ENCODE measurements at places on chromosomes 3 and 15.

GRCh38 chr3:18791752-18792151, 356.6 kb upstream of the KCNH8 start:
- no peak for DNase-seq

DNA sequence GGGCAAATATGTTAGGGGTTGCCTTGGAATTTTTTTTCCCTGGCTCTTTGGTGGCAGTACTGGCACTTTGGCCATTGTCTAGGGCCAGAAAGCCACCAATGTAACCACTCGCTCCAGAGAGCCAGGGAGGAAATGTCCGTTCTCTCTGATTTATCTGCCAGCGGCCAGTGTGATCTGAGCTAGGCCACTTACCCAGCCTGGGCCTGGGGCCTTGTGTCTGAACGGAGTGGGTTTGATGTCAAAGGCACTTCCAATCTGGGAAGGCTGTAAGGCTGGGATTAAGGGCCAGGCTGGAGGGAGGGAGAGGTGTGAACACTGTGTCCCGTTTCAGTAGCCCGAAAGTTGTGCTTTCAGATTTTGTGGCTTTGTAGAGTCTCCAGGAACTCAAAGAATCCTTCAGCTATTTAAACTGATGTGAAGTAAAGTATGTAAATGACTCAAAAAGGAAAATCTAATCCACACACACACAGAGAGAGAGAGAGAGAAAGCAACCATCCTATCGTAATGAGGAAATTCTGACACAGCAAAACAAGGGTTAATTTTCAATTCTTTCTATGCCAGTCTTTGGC, 271.0 kb downstream of the PDZRN3 start:
- DNase-seq = no peak

DNA sequence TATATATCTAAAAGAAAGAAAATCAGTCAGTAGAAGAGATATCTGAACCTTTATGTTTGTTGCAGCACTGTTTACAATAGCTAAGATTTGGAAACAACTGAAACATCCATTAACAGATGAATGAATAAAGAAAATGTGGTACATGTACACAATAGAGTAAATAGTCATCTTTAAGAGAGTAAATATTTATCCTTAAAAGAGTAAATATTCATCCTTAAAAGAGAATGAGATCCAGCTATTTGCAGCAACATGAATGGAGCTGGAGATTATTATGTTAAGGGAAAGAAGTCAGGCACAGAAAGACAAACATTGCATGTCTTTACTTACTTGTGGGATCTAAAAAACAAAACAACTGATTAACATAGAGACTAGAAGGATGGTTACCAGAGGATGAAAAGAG, 197.0 kb upstream of the CBLB start:
- no peak for DNase-seq

DNA sequence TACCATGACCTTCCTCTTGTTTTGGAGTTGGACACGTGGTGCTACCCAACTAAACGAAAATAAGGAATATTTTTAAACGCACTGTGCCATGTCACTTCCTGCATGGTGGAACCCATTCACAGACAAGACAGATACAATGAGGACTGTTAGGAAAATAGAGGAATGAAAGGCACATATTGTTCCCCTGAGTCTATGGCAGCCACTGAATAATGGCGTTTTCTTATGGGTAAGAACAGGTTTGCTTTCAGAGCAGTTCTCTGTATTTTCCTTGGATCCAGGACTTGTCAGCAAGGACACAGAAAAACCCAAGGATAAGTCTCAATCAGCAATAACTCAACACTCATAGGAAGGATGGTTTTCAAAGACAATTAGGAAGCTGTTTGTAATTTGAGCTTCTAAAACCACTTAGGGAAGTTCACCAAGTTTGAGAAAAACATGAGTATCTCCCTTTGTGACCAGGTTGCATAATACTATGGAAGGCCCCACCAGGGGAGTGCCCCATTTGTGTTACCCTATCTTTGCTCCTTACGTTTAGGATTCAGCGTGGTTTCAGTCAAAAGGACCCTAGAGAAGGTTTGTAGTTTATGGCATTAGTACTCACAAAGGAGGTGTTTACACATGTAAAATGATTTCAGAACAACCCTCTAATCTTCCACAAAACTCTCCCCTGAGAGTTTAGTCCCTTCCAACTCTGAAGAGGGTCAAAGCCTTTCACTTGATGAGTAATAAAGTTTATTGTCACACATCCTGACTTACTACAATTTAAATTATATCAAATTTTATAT, 487.2 kb upstream of the ATP11B start:
- no peak for DNase-seq

DNA sequence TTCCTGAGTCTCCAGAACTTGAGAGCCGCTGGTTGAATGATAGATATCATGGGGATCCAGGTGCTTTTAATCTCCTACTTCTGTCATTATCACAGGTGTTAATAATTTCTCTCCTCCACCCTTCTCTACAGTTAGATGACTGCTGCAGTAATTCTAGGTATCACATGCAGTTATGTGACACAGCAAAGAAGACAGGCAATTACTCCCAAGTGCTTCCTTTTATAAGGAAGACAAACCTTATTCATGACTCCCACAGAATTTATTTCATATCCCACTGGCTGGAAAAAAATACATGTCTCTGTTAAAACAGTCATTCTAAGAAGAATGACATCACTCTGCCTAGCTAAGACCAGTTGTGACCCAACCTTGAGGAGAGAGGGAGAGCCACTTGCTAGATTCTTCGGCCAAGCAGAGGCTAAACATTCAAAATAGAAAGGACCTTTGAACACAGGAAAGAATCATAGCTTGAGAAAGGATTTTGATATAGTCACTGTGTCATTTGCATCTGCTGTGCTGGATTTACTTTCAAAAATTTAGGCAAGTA, 500.6 kb downstream of the SI start:
- no peak for DNase-seq

GRCh38 chr3:8555725-8556472, 54.3 kb downstream of the LMCD1 start:
- DNase-seq = no peak
